Chondrocyte (in vitro differentiated cells): ENCODE measurements at places on chromosomes 5 and 9. TPM values are rescaled to one million over a fixed set of nuclear protein-coding genes. Genes with fewer than 3 reads are reported as not detected.

CFAP77 gene
- 0.47 to 0.74 TPM (median 0.63 TPM) in 3 replicates for total RNA-seq

ADAMTS19 gene
- total RNA-seq: 0.08 to 0.12 TPM in 2 of 3 replicates, not detected in the other

CCDC112 gene
- 6.6 to 10.1 TPM (median 9.2 TPM) in 3 replicates for total RNA-seq

OR1Q1 gene
- not detected in 3 replicates for total RNA-seq

SLCO6A1 gene
- total RNA-seq: 0.82 to 1.8 TPM (median 1.1 TPM) in 3 replicates

EPB41L4A gene
- total RNA-seq: 2.5 to 3.9 TPM (median 3.5 TPM) in 3 replicates

FAT2 gene
- total RNA-seq: 2.2 to 20.9 TPM (median 2.3 TPM) in 3 replicates

IFNW1 gene
- total RNA-seq: not detected in 3 replicates

PTTG1 gene
- total RNA-seq: 8.6 to 19.7 TPM (median 15.5 TPM) in 3 replicates

SNX24 gene
- total RNA-seq: 10.2 to 14.3 TPM (median 10.6 TPM) in 3 replicates

SUSD3 gene
- not detected in 3 replicates for total RNA-seq

HARS1 gene
- total RNA-seq: 62.9 to 83.4 TPM (median 67.5 TPM) in 3 replicates

TMEM141 gene
- 31.2 to 40.0 TPM (median 32.5 TPM) in 3 replicates for total RNA-seq

BSPRY gene
- total RNA-seq: not detected in 3 replicates

ADAMTS12 gene
- total RNA-seq: 13.1 to 32.9 TPM (median 32.9 TPM) in 3 replicates

OTP gene
- not detected in 3 replicates for total RNA-seq

CTXN3 gene
- not detected in 3 replicates for total RNA-seq

RNF145 gene
- 79.0 to 83.9 TPM (median 82.5 TPM) in 3 replicates for total RNA-seq

ZBED3 gene
- 10.7 to 15.8 TPM (median 14.7 TPM) in 3 replicates for total RNA-seq

SCGB3A2 gene
- total RNA-seq: not detected in 3 replicates

SLC25A46 gene
- 44.6 to 60.5 TPM (median 46.4 TPM) in 3 replicates for total RNA-seq

DIPK1B gene
- 8.2 to 9.2 TPM (median 8.5 TPM) in 3 replicates for total RNA-seq

ATOX1 gene
- total RNA-seq: 104 to 129 TPM (median 128 TPM) in 3 replicates

ARHGEF39 gene
- 0.79 to 2.3 TPM (median 0.85 TPM) in 3 replicates for total RNA-seq

STPG3 gene
- total RNA-seq: not detected in 3 replicates

C9 gene
- not detected in 3 replicates for total RNA-seq

INSYN2B gene
- total RNA-seq: 0.12 to 0.22 TPM (median 0.21 TPM) in 3 replicates

DBH gene
- not detected in 3 replicates for total RNA-seq

IL5 gene
- total RNA-seq: not detected in 3 replicates

MORN5 gene
- total RNA-seq: not detected in 3 replicates

FOXD4L3 gene
- 0.41 TPM in 1 of 3 replicates, not detected in the others for total RNA-seq

SLC1A1 gene
- 7.1 to 11.0 TPM (median 10.2 TPM) in 3 replicates for total RNA-seq

PPIC gene
- total RNA-seq: 104 to 125 TPM (median 122 TPM) in 3 replicates

KCNV2 gene
- not detected in 3 replicates for total RNA-seq

DCAF12 gene
- total RNA-seq: 24.4 to 29.6 TPM (median 26.5 TPM) in 3 replicates

UBE2QL1 gene
- total RNA-seq: 0.17 to 0.36 TPM (median 0.31 TPM) in 3 replicates

HAVCR2 gene
- total RNA-seq: 0.28 to 0.35 TPM in 2 of 3 replicates, not detected in the other

DCTN4 gene
- total RNA-seq: 50.5 to 54.8 TPM (median 50.8 TPM) in 3 replicates

SLC6A18 gene
- total RNA-seq: not detected in 3 replicates

SPINK7 gene
- not detected in 3 replicates for total RNA-seq

PRDM9 gene
- total RNA-seq: not detected in 3 replicates

TAS2R1 gene
- 1.6 to 1.7 TPM in 2 of 3 replicates, not detected in the other for total RNA-seq

SLF1 gene
- total RNA-seq: 2.6 to 5.4 TPM (median 3.9 TPM) in 3 replicates

PLK2 gene
- 40.0 to 48.4 TPM (median 46.8 TPM) in 3 replicates for total RNA-seq

RICTOR gene
- total RNA-seq: 22.9 to 25.2 TPM (median 23.6 TPM) in 3 replicates

LARP1 gene
- total RNA-seq: 225 to 272 TPM (median 258 TPM) in 3 replicates

TAF11L5 gene
- not detected in 3 replicates for total RNA-seq
